ENCODE measurements at places on chromosomes 3 and 15.

- no peak for DNase-seq
Observed at GRCh38 chr3:171286580-171287249, 173.5 kb downstream of the TNIK start.

DNA sequence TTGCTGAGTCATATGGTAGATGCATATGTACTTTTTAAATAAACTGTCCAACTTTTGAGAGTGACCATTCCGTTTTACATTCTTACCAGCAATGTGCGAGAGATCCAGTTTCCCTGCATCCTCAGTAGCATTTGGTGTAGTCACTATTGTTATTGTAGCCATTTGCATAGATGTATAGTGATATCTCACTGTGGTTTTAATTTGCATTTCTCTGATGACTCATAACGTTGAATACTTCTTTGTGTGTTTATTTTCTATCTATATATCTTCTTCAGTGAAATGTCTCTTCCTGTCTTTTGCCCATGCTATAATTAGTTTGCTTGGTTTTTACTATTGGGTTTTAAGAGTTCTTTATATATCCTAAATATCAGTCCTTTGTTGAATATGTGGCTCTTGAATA is 255.7 kb upstream of the GRM7 start:
- DNase-seq = no peak

- DNase-seq = no peak
Observed at GRCh38 chr3:81620849-81621248, 140.6 kb downstream of the GBE1 start.

- no peak for DNase-seq
Observed at GRCh38 chr3:10984371-10984896, 8.1 kb upstream of the SLC6A1 start.

DNA sequence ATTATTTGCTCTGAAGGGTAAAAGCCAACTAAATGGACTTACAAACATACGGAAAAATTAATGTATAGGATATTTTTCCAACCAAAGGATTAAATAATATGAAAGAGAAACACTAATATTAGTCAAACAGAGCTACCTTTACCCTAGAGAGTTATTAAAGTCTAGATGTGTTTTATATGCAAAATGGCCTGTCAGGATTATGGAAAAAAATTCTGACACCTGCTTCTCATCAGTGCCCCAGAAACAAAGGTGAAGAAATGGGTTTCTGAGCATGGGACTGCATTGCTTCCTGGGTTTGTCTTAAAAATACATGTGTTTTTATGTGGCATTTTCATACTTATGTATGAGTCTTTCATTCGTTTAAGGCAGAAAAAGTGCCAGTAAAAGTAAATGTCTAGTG is 148.3 kb downstream of the ROBO2 start:
- no peak for DNase-seq
